ENCODE measurements at places on chromosomes 16 and 17. TPM values are rescaled to one million over a fixed set of nuclear protein-coding genes. Genes with fewer than 3 reads are reported as not detected.

DNA sequence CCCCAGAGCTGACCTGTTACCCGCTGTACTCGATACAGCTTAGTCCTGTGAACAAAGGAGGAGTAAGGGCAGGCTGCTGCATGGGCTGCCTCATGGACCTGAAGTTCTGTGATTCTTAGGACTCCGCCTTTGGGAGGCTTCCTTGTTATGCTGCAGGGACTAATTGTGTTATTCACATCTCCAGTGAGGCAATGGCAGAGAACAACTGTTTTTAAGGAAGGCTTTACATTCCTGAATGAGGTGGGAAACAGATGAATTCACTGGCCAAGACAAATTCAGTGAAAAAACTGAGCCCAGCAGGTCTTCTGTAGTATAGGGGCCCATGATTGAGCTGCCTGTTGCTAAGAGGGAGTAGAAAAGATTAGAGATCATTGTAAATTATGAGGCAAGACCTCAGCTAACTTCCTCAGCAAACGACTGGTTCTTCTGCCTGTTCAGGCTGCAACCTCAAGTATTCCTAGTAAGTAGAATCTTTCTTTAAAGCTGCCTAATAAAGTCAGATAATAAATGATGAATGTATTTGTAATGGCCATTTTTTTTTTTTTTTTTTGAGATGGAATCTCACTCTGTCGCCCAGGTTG is 26.3 kb downstream of the ADORA2B start:
- H3K27me3 ChIP-seq = no peaks in the 10 kb centered on the region
- no peak for DNase-seq
- H3K4me1 ChIP-seq = peaks cover 12% of the 10 kb centered on the region
- H3K36me3 ChIP-seq = no peaks in the 10 kb centered on the region

DHX58 gene
- total RNA-seq = 9.7 TPM

CCDC144A gene
- total RNA-seq = 1.2 TPM

AATK gene
- 0.29 TPM for total RNA-seq
